ENCODE measurements at places on chromosomes 3 and 15.

DNA sequence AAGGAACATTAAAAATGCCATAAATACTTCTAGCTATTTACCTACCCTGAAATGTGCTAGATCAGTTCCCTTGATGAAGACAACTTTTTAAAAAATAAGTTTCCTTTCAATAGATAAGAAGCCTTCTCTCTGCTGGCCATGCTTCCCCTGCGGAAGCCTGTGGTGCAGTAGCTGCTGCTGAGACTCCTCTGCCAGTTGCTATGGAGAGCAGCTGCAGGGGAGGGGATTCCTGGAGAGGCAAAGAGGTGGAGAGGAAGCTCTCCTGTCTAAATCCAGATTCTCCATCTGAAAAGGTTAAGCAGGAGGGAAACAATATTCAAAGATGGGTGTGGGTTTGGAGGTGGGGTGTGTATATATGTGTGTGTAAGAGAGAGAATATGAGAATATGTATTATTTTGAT is 69.8 kb upstream of the BFSP2 start:
- peak; percentile 4 for DNase-seq

- DNase-seq: no peak
Measured at GRCh38 chr3:146166826-146167225, 5.8 kb upstream of the PLOD2 start.

GRCh38 chr3:193620650-193621049 is 27.6 kb downstream of the OPA1 start:
- no peak for DNase-seq

- no peak for DNase-seq
Measured at GRCh38 chr15:100765467-100766241, 114.0 kb upstream of the ALDH1A3 start.

DNA sequence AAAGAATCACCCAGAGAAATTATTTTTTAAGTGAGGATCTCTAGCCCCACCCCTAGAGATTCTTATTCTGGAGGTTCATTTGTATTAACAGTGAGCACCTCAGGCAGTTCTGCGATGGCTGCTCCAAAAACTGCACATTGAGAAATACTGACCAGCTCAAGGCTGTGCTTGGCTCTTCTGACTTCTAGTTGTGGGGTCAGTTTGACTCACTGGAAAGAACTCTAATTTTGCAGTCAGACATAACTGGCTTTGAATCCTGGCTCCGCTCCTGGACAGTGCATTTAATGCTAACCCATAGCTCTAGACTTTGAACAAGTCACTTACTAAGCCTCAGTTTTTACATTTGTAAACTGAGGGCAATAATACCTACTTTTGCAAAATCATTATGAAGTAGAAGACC is 123.6 kb upstream of the SKOR1 start:
- DNase-seq: no peak

DNA sequence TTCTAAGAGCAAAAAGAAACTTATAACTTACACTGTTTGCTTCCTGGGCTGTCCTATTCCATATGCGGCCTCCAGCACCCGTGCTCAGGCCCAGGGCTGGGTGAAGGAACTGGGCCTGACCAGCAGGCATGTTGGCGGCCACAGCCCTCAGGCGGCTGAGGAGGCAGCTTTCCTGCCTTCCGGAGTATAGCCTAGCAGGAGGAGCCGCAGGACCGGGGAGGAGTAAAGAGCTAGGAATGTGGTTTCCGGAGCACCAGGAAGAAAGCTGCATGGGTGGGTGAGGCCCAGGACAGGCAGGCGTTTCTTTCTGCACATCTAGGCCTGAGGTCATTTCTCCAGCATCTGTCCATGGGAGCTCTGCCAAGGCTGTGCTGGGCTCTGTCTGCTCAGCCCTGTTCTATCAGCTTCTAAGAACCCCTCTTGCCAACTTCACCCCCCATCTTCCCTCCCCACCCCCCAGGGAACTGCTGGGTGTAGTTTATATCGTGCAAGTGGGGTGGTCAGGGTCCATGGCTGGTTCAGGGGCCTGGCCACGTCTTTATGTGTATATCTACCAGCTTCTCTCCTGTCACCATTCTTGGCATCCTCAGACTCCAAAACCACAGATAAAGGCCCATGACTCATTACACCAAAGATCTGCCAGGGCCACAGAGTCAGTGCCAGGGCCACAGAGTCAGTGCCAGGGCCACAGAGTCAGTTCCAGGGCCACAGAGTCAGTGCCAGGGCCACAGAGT is 7.8 kb upstream of the KIF7 start:
- DNase-seq: no peak
